Cerebellum (tissue), 4 donors: ENCODE measurements at places on chromosomes 16 and 17.
A peak's percentile ranks its signal among the peaks of the same experiment; 100 is the strongest.

DNA sequence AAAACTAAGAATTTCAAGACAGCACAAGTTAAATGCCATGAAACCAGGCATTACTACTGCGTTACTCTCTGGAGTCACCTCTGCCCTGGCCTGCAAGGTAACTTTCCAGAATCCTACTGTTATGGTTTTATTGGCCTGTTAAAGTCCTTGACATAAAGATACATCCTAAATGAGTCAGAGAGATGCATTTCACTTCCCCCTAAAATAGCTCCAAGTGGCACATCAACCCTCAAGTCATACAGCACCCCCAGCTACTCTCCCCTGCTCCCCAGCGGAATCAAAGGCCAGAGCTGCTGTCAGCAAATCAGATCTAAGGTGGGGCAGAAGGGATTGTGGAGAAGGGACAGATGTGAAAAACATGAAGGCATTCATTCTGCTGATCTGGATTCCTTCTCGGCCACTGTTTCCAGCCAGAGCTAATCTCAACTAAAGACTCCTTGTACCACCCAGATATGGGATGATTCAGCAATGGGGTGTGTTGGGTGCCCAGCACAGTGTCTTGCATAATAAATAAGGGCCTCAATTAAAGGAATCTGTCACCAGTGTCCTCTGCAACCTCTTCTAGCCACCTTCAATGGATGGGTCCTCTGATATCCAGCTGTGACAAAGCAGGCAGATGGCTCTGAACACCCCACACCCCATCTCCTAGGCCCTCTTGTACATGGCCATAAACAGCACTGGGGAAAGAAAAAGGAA is 8.5 kb upstream of the CCL1 start:
- no peak for DNase-seq

DNA sequence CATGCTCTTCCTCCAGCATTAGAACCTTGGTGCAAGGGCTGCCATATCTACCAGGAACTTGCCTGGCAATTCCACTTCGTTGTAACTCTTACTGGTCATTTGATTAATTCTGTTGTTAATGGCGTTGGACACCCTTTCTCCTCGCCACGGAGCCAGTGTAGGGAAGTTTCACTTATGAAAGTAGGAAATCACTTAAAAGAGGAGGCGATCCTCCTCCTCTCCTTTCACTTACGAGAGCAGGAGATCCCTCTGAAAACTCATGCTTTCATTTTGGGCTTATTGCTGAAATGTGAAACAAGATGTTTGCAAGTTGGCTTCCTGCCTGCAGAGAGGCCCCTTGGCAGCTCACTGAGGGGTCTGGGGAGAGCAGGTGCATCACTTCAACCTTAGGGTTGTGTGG is 226.0 kb downstream of the SNX29 start:
- DNase-seq, result no peak

- DNase-seq, result no peak
These were observed 65.6 kb downstream of the SDR42E1 start for GRCh38 chr16:81945665-81946064.

GRCh38 chr16:85176541-85177447 is 64.5 kb upstream of the CIBAR2 start:
- no peak for DNase-seq

GRCh38 chr17:17713839-17714238 is 32.6 kb downstream of the RAI1 start:
- peak; percentile 34 for DNase-seq

DNA sequence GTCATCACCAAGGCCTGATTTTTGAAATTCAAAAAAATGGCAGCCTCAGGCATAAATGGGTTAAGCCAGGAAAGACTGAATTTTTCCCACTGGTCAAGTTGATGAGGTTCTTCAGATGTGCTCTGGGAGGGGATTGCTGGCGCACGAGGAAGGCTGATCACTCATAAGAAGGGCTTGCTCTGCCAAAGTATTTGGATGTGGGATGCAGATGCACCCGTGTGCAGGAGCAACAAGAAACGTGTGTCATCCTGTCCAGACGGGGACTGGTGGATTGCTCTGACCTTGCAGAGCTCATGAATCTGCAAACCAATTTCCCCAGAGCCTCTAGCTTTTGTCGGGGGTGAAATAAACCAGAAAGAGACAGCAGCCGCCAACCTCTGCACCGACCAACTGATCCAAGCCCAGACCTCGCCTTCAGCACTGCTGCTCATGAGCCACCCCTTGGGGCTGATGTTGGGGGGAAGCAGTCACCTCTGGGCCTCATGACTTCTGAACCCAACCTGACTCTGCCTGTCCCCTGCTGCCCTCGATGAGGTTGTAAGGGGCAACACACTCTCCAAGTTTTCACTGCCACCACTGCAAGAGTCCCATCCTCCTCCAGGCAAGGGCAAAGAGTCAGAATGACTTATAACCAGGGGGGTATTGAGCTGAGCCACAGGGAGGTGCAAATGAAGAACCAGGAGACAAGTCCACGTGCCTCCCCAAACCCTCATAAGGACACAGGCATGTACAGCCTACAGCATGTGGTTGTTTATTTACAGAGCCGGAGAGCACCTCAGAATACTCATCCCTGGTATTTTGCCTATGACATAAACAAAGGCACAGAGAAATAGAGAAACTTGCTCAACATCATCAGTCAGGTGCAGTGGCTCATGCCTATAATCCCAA is 452.0 kb downstream of the SOX9 start:
- DNase-seq, result no peak

GRCh38 chr17:78237401-78238012 is 6.1 kb downstream of the TMEM235 start:
- no peak for DNase-seq

- DNase-seq, result no peak
These were observed 31.9 kb downstream of the CACNG1 start for GRCh38 chr17:67076290-67076689.

GRCh38 chr17:7081341-7082062 is 1.5 kb upstream of the CLEC10A start:
- DNase-seq, result no peak

DNA sequence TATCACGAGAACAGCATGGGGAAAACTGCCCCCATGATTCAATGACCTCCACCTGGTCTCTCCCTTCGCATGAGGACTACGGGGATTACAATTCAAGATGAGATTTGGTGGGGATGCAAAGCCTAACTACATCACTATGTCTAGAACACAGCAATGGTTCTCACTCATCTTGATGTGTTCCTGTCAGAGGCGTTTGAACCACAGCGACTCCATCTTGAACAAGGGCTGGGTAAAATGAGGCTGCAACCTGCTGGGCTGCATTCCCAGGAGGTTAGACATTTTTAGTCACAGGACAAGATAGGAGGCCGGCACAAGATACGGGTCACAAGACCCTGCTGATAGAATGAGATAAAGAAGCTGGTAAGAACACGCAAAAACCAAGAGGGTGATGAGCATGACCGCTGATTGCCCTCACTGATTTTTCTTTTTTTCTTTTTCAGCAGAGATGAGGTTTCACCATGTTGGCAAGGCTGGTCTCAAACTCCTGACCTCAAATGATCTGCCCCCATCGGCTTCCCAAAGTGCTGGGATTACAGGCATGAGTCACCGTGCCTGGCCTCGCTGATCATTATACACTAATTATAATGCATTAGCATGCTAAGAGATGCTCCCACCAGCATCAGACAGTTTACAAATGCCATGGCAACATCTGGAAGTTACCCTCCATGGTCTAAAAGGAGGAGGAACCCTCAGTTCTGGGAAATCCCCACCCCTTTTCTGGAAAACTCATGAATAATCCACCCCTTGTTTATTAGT is 3.0 kb upstream of the PPY start:
- no peak for DNase-seq

DNA sequence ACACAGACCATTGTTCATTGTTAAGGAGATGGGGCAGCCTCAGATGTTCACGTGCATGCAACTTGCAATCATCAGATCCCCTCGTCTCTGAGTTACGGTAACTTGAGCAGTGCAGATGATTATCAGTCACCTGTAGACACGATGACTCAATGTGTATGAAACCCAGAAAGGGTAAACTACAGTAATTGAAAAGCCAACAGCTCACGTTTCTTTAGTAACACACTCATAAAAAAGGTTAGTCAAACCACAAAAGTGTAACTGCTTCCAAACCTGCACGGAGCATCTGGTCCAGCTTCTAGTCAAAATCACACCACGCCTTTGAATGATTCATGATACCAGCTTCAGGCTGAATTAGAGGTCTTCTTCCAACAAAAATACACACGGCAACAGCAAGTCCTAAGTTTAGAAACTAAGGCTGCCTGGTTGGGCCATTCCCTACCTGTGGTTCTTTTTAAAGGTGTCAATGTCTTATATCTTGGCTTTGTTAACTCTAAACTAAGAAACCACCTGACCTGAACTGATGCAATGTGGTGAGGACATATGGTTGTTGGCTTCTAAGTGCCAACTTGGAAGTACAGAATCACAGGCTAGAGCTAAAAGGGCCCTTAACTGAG is 32.3 kb downstream of the GRB7 start:
- DNase-seq, result no peak

GRCh38 chr17:49121696-49122292 is 10.8 kb upstream of the B4GALNT2 start:
- no peak for DNase-seq

DNA sequence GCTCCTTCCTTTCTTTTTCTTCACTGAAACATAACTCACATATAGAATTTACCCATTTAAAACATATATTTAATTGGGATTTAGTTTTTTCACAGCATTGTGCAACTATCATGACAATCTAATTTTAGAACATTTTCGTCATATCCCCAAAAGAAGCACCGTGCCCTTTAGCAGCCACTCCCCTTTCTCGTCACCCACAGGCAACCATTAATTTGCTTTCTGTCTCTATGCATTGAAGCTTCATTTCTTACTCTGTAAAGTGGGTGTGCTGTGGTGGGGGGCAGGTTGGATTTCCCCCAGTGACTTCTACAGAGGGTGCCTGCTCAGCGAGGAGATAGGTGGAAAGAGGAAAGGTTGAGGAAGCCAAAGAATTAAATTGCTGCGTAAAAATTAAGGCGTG is 35.8 kb downstream of the MRC2 start:
- DNase-seq, result no peak
